PC-3 (cell line): ENCODE measurements at places on chromosomes 6 and 20. TPM values are rescaled to one million over a fixed set of nuclear protein-coding genes. Genes with fewer than 3 reads are reported as not detected.

The LTA gene
- not detected in 2 replicates for total RNA-seq

The FAM217B gene
- 6.3 and 7.2 TPM in 2 replicates for total RNA-seq

The CCND3 gene
- 44.7 and 49.9 TPM in 2 replicates for total RNA-seq

The CPNE5 gene
- 0.29 TPM in 1 of 2 replicates, not detected in the other for total RNA-seq

The FARS2 gene
- 18.4 and 23.0 TPM in 2 replicates for total RNA-seq

The RSPH3 gene
- 2.9 and 3.1 TPM in 2 replicates for total RNA-seq

The BANF2 gene
- not detected in 2 replicates for total RNA-seq

The TCF19 gene
- total RNA-seq, result 79.0 and 88.6 TPM in 2 replicates

The SOX18 gene
- 1.1 and 1.5 TPM in 2 replicates for total RNA-seq

The RMND1 gene
- total RNA-seq, result 13.9 and 20.8 TPM in 2 replicates

DNA sequence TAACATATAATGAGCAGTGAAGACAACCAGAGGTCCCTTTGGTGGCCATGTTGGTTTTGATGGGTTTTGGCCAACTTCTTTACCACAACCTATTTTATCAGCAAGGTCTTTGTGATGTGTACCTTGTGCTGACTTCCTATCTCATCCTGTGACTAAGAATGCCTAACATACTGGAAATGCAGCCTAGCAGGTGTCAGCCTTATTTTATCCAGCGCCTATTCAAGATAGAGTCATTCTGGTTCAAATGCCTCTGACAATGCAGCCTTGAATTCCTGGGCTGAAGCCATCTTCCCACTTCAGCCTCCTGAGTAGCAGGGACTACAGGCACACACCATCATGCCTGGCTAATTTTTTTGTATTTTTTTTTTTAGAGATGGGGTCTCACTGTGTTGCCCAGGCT lies 7.8 kb upstream of the TRIM38 start:
- DNase-seq, result peak; percentile 61

- DNase-seq, result peak; percentile 62
These were observed 116.1 kb upstream of the TRAF3IP2 start for GRCh38 chr6:111721753-111722154.

DNA sequence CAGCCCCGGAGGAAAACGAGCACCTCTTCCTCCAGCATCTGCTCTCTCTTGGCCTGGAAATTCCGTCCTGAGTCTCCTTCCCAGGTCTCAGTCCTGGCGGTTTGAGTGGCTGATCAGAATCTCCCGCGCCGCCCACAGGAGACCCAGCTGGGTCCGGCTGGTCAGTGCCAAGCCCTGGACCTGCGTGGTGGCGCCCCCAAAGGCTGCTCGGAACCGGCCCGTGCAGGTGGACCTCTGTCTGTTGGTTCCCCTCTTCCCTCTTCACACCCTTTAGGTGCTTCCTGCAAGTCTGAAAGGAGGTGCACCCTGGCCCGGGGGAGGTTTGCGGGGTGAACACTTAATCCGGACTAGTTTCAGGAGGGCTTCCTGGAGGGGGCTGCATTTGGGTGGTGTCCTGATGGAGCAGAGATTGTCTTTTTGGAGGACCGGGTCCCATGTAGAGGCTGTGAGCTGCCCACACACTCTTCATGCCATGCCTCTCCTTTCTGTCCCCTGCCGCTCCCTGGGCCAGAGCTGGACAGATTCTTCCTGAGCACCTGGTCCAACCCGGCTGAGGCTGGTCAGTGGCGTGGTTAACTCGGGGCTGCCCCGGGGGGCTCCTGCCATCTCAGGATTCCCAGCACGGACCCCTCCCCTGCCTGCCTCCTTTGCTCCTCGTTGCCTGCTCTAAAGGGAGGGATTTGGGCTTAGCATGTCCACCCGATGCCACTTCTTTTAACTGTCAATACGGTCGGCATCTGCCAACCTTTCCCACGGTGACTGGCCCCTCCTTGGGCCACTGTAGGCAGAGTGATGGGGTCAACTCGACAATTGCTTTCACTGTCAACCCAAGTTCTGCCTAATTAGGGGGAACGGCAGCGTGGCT lies 16.5 kb upstream of the BHLHE23 start:
- DNase-seq, result no peak

DNA sequence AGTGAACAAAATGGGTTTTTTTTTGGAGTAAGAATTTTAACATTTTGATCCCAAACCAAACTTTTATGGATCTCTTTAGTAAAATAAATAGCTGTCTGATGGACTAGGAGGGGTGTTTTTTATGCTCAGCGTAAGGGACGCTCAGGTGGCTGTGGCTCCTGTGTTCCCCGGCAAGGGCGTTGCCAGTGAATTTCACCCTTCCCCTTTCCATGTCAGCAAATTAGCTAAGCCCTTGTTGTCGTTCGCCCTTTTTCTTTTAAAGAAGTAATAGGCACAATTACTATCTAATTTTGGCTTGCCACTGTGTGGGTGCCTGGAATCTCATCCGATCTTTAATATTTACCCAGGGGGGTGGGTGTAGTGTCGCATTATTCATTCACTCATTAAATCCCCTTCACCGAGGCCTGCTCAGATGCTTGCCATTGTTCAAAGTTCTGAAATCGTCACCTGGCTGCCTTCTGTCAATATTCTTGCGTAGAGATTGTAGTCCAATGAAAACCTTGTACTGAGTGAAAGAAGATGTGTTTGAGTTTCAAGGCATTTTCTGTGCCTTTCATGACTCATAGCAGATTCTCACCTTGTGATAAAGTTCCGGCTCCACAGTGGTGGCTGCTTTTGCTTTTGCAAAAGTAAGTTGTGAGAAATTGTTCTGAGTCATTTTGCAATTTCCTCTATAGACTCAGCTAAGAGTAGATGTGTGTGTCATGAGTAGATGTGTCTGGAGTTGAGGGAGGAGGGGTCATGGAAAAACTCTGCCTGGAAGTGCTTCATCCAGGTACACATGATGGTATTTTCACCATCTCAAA lies 40.0 kb upstream of the CLDN20 start:
- DNase-seq, result peak; percentile 93

DNA sequence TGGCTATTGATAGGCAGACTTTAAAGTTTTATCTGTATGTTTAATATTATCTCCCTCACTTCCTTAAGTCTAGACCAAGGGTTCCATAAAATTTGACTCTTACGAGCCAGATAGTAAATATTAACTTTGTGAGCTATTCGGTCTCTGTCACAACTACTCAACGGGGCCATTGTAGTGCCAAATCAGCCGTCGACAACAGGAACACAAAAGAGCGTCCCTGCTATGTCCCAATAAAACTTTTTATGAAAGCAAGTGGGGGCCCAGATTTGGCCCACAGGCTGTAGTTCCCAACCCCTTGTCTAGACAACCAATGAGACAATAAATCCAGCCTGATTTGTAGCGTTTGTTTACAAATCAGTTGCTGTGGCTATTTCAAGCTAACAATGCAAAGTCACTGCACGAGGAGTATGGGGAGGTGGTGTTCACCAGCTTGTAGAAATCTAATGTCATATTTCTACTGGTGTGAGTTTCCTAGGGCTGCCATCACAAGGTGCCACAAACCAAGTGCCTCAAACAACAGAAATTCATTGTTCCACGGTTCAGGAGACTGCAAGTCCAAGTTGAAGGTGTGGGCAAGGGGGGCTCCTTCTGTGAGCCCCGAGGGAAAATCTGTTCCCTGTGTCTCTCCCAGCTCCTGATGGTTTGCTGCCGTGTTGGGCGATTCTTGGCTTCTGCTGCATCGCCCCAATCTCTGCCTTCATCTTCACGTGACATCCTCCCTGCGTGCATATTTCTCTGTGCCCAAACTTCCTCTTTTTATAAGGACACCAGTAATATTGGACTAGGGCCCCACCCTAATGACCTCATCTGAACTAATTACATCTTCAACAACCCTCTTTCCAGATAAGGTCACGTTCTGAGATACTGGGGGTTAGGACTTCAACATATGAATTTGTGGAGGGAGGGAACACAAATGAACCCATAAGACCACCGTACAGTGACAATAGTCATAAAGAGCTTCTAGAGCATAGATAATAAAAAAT lies 356.0 kb upstream of the JARID2 start:
- DNase-seq, result peak; percentile 80

- DNase-seq, result peak; percentile 93
These were observed 83.4 kb upstream of the NEDD9 start for GRCh38 chr6:11315743-11316437.

DNA sequence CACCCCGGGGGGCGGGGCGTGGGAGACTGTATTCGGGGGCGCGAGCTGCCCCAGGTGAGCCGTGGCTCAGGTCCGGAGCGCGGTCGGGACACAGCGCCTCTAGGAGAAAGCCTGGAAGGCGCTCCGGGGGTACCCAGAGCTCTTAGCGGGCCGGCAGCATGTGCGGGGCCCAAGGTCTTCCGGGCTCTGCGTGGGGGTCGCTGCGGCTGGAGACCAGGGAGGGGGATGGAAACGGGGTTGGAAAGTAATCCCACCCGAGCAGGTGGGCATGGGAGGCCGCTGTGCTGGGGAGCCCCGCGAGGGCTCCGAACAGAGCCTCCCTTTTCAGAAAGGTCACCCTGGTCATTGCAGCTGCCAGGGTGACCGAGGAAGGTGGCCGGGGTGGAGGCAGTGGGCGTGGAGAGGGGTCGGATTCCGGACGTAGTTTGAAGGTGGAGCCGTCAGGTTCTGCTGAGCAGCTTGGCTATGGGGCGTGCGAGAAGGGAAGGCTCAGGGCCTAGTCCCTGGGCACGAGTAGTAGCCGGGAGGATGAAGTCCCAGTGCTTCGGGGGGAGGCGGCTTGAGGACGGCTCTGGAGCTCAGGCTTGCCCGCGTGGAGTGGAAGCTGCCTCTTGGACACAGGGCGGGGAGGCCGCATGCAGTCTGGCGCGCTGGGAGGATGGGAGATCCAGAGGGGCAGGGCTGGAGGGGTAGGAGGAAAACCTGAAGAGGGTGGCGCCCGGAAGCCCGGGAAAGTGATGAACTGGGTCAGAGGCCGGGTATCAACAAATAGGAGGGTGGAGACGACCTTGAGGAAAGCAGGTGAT lies at the start of gene SIRT5:
Gene SIRT5 (plus strand): TSS at position 31 of the 806 bp plus-strand sequence. CDS start 9,510 bp downstream, outside the sequence.
- DNase-seq, result peak; percentile 88

GRCh38 chr20:32495949-32496348 lies 89.2 kb downstream of the NOL4L start:
- DNase-seq, result no peak

DNA sequence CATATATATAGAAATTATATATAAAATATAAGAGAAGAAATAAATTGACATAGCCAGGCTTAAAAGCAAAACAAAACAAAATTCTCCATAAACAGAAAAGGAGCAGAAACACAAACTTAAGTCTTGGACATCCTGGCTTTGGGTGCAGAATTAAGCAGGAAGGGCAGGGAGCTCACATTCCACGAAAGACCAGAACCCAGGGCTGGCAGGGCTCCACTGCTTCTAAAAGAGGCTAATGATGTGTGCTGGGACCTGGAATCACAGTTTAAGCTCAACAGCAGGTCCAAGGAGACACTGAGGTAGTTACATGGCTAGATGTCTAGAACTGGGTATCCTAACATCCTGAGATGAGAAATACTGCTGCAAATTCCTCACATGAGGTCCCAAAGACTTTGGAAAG lies 210.3 kb downstream of the WDR27 start:
- DNase-seq, result no peak

DNA sequence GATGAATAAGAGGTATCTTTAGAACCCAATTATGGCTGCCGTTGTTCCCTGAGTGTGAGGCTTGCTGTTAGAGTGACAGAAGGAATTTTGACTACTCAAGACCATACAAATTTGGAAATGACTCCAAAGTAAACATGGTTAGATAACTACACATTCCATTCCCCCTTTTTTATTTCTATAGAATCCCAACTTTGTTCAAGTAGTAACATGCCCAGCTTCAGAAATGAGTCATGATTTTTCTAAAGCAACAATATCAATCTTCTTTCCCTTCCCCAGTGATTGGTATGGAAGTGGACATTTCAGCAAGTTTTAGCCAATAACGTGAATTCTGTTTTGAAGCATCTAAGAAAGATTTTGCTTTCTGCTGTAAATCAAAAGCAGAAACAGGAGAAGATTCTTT lies 37.8 kb downstream of the HCRTR2 start:
- DNase-seq, result peak; percentile 15

DNA sequence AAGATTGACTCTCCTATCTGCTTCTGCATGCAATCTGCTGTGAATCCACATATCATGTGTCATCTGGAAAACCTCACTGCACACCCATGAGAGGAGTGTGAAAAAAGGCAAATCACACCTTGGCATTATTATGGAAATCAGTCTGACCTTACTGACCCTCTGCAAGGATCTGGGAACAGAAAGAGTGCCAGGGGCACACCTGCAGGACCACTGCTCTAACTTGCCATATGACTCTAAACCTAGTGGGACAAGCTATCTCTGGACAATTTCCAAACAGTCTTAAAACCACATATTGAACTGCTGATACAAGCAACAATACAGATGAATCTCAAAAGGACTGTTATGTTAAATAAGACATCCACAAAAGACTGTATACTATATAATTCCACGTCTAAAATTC lies 50.3 kb downstream of the ABHD12 start:
- DNase-seq, result no peak

DNA sequence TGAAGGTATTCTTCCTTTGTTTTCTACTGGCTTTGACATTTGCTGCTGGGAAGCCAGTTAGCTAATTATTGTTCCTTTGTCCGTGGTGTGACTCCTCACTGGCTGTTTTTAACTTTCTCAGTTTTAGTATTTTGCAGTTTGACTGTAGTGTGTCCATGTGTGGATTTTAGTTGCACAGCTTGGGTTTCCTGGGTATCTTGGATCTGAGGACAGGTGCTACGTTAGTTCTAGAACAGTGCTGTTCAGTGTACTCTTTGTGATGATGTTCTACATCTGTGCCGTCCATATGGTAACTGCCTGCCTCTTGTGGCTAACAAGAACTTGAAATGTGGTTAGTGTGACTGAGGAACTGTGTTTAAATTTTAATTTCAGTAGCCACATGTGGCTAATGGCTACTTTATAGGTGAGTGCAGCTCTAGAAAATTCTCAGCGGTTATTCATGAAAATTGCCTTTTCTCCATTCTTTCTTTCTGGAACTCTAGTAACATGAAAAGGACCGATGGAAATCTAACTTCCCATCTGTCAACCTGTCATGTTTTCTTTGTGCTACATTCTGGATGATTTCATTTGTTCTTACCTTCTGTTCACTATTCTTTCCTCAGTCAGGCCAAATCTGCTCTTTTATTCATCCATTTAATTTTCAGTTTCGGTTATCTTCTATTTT lies 7.4 kb downstream of the SNX9 start:
- no peak for DNase-seq
